Activated T-cell treated with anti-CD3 and anti-CD28 coated beads, Interleukin-2, amount 50 U/mL, for 1 hour (primary cell): ENCODE measurements at places on chromosomes 6 and 20.
A peak's percentile ranks its signal among the peaks of the same experiment; 100 is the strongest.

- DNase-seq, result no peak
Measured at GRCh38 chr20:40993794-40994540, 34.7 kb upstream of the TOP1 start.

DNA sequence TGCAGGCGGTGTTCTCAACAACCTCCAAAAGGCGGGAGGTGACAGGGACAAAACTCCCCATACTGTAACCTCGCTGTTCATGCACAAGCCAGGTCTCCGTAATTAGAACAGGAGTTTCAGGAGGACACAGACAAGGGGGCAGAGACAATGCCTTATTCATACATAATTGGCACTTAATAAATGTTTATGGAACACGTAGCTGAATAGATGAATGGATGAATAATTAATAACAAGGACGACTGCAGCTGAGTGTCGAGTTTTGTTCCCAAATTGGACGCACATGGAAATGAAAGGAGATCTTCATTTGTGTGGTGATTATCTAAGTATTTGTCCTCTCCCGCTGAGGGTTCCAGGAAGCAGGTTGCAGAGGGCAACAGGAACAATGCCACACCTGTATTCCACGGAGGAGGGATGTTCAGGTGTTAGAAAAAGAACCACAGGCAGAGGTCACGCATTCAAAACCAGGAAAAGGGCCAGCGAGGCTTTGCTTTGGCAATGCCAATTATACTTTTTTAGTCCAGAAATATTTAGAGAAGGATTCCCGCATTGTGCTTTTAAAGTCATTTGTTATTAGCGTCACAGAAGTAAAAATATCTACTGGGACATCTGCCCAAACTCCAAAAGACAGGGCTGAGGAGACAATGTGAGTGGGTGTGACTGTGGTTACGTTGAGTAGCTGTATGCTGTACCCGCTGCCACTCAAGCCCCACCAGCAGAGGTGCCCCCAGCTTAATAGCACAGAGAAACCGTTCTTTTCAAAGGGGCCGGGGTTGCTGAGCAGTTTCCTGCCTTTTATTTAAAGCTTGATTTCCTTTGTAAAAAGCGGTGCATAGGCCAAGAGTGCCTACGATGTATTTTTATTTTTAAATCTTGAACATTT, 123.3 kb downstream of the PXDC1 start:
- DNase-seq, result no peak

DNA sequence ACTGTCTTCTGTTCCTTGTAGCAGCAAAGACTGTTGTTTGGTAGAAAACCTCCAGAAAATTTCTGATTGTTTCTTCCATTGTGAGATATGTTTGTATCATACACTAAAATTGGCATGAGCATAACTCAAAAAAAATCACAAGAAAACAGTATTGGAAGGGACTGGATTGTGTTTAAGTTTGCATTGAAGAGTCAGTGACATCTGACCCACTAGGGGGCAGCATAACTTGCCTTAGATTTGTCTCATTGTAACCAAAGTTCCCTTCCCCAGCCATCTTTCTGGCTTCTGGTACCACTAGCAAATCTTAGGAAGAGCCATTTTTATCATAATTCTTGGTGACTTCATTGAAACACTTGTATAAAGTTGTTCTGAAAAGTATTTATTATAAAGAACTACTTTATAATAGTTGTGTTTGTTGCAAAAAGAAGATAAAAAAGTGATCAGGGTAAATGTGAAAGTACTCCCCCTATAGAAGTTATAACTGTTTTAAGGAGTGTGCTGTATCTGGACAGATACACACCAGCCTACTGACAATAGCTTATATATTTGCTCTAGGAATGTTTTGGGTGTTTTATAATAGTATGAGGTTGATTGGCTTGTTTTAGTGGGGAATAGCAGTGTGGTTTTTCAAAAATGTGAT, 7.7 kb downstream of the CSTF1 start:
- no peak for DNase-seq

- peak; percentile 22 for DNase-seq
Measured at GRCh38 chr6:72522735-72523141, 99.1 kb upstream of the KCNQ5 start.

DNA sequence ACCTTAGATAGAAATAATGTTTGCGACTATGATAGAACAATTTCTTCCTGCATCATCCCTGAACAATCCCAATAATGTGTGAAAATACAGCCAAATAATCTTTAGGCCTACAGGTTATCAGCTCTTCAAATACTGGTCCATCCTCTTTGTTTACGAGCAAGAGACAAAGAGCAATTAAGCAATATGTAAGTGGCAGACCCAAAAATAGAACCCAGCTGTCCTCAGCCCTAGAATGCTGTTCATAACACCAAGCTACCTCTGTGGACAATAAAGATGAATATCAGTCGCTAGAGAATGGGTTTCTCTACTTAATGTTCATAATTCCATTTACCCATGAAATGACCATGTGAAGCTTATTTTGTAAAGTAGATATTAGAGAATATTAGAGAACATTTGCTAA, 28.4 kb upstream of the OSTM1 start:
- no peak for DNase-seq

DNA sequence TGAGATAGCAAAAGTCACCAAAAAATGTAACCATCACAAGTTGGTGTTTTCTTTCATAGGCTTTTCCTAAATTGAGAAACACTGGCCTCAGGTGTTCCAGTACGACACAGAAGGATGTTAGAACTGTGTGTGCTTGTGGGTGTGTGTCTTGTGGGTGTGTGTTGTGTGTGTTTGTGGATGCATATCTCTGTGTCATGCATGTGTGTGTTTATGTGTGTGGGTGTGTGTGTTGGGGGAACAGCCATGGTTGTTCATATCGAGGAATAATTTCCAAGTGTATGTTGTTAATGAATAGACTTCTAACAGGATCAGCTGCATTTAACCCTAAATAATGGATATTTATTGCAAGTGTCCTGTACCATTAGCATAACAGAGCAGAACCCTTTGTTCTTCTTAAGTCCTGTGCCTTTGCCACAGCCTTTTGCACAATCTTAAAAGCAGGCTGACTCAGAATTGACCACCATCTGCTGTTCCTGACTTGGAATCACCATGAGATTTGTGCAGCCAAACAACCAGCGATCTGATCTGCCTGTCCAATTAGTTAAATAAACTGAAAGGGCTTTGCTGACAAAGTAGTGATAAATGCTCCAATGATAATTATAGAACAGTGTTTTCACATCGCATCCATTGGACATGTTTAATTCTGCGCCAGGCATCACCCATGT, 7.6 kb downstream of the CD93 start:
- no peak for DNase-seq
